Right ventricle myocardium inferior (tissue), 1 donor: ENCODE measurements at places on chromosomes 12 and 14.

DNA sequence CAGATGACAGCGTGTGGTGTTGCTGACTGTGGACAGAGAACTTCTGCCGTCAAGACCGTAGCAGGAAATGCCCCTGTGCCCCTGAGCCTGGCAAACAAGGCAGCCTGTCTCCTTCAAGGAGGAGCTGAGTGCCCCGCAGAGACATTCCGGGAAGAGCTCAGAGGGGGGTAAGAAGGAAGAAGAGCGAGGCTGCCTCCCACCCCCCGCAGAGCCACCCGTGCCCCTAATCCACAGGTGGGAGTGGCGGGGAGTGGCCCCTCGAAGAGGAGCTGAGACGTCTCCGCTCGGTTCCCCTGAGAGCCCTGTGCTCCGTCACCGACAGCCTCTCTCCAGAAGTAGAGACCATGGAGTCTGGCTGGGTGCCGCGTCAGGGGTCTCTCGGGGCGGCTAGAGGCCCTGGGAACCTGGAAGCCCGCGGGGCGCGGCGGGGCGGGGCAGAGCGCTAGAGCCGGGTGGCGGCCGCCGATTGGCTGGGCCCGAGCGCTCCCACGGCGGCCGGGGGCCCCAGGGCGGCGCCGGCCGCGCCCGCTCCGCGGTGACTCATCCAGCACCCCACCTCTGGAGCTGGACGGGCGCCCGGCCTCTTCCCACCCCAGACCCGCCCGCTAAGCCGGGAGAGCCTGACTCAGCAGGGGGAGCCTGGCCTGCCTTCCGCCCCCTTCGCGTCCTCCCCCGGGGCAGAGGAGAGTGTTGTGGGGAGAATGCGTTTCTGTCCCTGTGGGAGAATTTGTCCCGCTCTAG, 25.2 kb upstream of the KRT78 start:
- DNase-seq: peak; percentile 88

- DNase-seq: no peak
Observed at GRCh38 chr12:116346222-116346621, 68.7 kb upstream of the MED13L start.

DNA sequence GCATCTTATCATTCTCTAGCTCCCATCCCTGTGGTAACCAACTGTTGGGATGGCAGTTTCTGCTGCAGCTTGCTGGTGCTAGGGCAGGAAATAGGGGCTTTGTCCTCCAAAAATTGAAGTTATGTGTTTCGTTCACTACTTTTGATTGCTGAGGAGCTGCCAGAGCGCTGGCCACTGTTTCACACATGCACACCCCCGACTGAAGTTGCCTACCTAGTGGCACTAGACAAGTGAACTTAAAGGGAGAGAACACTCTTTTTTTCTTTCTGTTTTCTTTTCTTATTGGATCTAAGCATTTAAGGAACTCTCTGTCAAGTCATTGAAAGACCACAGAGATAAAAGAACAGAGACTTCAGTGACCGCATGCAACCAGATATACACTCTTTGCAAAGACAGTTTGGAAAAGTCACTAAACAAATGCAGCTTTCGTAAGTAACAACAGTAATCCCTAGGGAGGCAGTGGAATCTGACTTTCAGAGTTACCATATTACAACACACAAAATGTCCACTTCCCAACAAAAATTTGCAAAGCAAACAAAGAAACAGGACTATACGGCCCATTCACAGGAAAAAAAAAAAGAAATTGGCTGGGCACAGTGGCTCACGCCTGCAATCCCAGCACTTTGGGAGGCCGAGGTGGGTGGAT, 12.0 kb downstream of the TFCP2 start:
- no peak for DNase-seq

DNA sequence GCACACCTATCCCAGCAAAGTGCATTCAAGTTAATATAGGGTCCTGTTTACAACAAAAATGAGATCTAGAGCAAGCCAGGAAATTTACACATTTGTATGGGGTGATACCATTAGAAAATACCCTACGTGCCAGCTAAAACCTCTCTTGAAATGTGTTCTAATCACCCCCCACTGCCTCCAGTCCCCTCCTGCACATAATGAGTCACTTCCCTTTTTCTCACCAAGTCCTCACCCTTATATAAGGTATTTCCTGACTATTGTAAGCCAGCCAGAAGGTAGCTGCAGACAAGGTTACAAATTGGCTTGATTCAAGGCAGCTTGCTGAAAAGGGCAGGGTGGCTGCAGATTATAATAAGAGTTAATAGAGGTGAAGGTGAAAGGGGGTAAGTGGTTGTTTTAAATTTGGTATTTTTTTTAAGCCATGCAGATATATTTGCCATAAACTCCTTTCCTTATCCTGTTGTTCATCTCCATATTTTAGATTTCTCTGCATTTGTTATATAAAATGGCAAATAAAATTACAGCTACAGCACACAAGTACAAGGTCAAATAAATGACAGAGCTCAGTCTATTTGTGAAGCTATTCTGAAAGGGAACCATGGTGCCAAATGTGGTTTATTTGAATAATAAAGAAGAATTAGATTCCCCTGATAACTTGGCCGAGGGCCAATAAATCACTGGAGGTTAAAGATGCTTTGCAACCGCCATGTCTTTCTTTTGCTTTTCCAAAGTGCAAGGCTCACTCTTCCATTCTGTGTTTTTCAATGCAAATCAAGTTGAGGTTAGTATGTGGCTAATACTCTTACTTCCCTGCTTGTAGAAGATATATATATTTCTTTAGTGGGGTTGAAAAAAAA, 385.9 kb downstream of the EGLN3 start:
- no peak for DNase-seq

DNA sequence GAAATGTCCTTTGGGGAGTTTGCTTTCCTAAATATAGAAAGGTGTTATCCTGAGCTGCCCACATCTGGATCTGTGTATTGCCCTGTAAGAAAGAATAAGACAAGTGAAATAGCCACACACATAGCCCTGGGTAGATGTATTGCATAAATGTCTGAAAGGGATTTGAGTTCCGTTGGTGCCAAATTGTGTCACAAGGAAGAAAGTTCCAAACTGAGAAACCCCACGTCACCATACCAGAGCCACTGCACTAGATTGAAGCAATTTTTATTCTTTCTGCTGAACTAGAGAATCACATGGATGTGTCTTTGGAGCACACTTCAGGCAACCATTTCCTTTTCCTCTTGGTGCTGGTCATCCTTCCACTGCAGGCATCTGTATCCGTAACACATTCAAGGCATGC, 5.0 kb downstream of the RNASE9 start:
- DNase-seq: no peak

DNA sequence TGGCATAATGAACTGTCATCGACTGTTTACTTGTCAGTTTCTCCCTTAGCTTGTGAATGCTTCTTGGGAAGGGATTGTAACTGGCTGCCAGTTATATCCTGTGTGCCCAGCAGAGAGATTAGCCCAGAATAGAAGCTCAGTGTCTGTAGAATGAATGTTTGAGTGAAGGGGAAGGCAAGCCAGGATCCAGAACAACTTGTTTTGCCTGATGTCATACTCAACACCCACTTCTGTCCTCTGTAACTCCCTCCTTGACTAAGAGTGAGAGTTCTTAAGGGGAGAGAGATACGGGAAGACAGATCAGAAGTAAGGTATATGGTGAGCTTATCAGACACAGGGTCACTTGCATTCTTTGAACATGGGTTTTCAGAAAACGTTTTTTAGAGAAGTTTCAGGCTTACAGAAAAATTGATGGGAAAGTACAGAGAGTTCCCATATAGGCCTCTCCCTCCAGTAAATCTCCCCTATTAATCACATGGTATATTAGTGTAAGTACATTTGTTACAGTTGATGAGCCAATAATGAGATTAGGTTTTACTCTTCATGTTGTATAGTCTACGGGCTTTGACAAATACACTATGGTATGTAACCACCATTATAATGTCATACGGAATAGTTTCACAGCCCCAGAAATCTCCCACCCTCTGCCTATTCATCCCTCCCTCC, 5.6 kb upstream of the SPPL3 start:
- DNase-seq: no peak

DNA sequence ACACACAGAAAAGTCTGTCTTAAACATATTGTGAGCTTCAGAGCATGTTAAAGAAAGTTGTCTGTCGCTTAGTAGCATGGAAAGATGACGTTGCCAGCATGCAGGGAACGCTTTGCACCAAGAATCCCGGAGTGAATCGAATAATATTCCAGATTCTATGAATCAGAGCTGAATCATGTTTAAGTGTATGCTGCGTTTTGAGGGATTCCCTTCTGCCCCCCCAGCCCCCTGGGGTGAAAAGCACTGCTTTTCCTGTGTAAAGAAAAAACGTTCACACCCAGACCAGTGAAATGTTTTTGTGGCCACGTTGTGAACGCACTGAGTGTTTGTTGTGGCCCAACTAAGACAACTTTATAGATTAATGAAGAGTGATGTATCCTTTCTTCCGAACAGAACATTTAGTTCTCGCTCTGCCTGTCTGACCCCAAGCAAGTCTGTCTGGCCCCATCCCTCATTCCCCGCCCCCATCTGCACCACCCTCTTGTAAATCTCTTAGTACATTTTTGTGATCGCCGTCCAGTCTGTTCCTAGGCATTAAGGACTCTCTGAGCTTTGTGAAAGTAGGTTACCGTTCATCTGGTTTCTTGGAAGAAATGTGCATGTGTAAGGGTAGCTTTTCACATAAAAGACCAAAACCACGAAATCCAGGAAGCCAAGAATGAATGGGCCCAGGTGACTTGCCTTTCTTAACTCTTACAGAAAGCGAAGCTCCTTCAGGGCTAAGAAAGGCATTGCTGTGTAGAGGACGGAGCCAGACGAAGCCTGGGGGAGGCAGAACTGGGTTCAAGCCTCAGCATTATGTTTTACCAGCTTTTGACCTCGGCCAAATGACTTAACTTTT, 103.0 kb downstream of the SAMD4A start:
- no peak for DNase-seq

- DNase-seq: no peak
Observed at GRCh38 chr12:83919081-83919480, 993.5 kb downstream of the SLC6A15 start.

GRCh38 chr12:44317651-44318126, 481.8 kb downstream of the TMEM117 start:
- DNase-seq: no peak

- DNase-seq: no peak
Observed at GRCh38 chr14:30620178-30620577, 1.9 kb upstream of the SCFD1 start.

DNA sequence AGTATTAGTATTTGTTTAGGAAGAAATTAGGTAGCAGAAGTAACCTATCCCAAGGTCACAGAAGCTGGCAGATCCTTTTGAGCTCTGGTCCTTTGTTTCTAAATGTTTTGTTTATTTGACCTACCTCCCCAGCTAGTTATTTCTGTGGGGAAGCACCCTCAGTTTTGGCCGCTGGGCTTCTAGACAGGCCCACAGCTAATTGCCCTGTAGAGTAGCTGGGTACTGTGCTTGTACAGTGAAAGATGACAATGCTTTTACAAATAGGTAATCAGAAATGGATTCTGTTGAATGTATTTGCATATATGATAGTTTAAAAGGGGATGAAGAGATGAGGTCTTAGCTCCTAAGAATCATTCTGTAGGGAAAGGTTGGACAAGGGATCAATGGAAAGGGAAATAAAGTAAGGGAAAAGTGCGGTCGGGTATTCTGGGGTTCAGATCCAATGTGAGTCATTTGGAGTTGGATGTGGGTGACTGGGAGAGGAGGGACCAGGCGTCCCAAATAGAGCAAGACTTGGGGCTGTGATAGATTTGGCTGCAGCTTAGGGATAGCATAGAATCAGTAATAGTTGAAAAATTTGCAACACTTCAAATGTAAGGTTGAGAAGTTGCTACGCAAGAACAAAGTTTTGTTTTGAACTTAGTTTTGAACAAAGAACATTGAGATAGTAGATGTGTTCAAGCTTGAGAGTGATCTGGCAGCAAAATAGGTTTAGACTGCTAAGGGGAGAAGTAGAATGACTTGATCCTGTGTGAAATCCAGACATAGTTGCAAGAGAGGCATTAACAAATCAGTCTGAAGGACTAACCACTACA, 3.6 kb downstream of the NUDT4 start:
- DNase-seq: no peak

GRCh38 chr14:71130491-71131179, 223.4 kb downstream of the PCNX1 start:
- no peak for DNase-seq
